ENCODE measurements at places on chromosomes 4 and X. TPM values are rescaled to one million over a fixed set of nuclear protein-coding genes. Genes with fewer than 3 reads are reported as not detected.

DNA sequence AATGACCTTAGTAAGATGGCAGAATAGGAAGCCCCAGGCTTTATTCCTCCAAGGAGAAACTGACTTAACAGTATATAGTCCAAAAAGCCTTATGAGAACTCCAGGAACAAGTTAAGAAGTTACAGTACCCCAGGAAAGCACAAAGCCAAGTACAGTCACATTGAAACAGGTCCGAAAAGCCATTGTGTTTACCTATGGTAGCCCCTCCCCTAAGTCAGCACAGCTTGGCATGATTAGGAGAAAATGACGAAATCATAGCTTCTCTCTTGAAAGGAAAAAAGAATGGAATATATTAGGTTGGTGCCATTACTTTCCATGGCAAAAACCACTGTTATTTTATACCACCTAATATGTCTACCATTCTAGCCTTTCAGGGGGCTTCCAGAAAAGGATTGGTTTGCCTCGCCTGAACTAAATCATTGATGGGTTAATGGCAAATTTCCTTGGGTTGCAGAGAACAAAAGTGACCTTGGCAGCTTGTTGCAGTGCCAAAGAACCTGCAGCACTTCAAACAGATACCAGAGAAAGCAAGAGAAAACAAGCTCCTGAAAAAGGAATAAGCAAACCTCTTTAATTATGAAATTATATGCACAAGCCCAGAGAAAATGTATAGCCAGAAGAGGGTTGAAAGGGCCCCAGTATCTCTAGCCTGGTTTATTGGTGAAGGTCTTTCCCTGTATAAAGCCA is 130.6 kb downstream of the PTCHD1 start:
- H3K27ac ChIP-seq, result no peak overlapping the region
- H3K4me1 ChIP-seq, result no peaks in the 10 kb centered on the region
- H3K27me3 ChIP-seq, result no peaks in the 10 kb centered on the region
- H3K4me3 ChIP-seq, result no peak overlapping the region

GRCh38 chr4:17583941-17584340 is 6.9 kb downstream of the LAP3 start:
- H3K4me1 ChIP-seq, result peaks cover 8% of the 10 kb centered on the region
- H3K4me3 ChIP-seq, result no peak overlapping the region
- no peaks in the 10 kb centered on the region for H3K27me3 ChIP-seq
- peaks cover 71% of the 10 kb centered on the region for H3K36me3 ChIP-seq
- no peak overlapping the region for H3K27ac ChIP-seq

DNA sequence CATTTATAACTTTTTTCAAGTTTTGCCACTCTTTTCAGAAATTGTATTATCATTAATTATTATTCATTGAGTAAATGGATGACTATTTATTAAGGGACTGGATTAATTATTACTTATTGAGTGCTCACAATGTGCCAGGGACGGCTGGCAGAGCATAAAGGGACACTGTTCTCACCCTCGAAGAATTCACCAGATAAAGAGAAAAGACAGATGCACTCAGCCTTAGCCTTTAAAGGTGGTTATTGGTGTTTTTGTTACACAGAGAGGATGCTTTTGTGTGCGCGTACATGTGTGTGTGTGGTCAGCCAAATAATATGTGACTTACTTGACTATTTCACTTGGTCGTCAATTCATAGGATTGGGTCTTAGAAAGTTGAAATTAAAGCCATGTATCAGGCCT is 187.0 kb downstream of the ANTXR2 start:
- H3K36me3 ChIP-seq, result no peaks in the 10 kb centered on the region
- H3K4me1 ChIP-seq, result no peaks in the 10 kb centered on the region
- H3K4me3 ChIP-seq, result no peak overlapping the region
- no peak for DNase-seq
- no peak overlapping the region for H3K27ac ChIP-seq

Gene DUSP9
- total RNA-seq, result not detected

- peaks cover 17% of the 10 kb centered on the region for H3K27me3 ChIP-seq
- H3K27ac ChIP-seq, result no peak overlapping the region
- no peaks in the 10 kb centered on the region for H3K36me3 ChIP-seq
- H3K4me1 ChIP-seq, result no peaks in the 10 kb centered on the region
- no peak for DNase-seq
These were observed 24.8 kb upstream of the ACSL1 start for GRCh38 chr4:184850431-184851199.

DNA sequence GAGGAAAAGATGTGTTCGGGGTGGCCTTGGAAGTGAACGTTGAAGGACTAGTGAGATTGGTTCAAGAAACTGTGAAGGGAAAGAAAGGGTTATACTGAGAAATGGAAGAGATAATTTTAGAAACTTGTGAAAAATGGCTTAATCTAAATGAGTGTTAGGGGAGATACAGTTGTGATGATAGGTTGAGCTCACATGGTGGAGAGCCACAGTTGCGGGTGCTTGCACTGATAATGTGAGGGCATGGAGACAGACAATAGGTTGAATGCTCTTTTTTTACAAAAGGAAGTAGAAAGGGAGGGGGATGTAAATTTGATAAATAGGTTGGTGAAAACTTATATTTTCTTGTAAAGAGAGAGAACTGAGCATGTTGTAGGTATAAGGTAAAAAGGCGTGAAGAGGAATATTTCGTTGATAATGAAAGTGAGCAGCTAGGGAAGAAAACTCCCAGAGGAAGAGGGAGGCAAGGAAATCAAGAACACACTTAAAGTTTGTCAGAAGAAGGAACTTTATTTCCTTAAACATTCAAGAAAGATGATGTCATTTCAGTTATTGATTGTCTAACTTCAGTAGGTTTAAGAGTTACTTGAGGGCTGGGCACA is 8.2 kb downstream of the AREG start:
- no peaks in the 10 kb centered on the region for H3K36me3 ChIP-seq
- no peak for DNase-seq
- H3K4me1 ChIP-seq, result no peaks in the 10 kb centered on the region
- no peak overlapping the region for H3K4me3 ChIP-seq
- H3K27ac ChIP-seq, result no peak overlapping the region
- H3K27me3 ChIP-seq, result no peaks in the 10 kb centered on the region

DNA sequence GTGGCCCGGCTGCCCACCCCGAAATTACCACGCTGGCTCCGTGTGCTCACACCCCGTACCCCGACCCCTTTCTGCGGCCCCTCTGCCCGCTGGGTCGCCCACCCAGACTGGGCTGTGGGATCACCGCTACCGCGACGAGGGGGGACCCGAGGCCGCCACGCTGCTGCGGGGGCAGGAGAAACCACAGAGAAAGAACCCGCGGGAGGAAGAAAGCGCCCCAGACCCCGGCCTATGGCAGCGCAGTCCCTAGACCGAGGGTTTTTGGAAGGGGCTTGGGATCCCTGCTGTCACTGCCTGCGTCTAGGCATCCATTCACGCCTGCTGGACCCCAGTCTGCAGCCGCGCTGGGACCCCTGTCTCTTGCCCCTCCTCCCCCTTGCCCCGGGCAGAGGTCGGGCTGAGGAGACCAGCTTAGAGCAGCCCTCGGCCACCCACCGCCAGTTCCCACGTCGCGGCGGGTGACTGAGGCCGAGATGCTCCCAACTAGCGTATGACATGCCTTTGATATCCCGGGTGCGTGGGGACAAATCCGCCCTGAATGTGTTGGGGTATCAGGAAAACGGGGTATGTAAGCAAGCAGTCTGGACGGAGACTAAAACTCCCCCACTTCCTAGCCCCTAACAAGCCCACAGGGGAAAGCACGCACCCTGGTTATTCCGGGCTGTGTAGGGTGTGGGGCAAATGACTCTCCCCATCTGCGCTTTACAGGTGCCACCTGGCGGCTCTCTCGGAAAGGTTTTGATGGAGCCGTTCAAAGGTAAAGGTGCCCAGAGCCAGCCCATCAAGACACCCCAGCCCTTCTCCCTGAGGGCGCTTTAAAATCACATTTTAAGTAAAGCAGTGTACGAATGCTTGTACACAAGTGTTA is 862 bp upstream of the INPP4B start:
- no peaks in the 10 kb centered on the region for H3K36me3 ChIP-seq
- DNase-seq, result peak; percentile 72
- no peak overlapping the region for H3K27ac ChIP-seq
- peaks cover 21% of the 10 kb centered on the region for H3K4me1 ChIP-seq

DNA sequence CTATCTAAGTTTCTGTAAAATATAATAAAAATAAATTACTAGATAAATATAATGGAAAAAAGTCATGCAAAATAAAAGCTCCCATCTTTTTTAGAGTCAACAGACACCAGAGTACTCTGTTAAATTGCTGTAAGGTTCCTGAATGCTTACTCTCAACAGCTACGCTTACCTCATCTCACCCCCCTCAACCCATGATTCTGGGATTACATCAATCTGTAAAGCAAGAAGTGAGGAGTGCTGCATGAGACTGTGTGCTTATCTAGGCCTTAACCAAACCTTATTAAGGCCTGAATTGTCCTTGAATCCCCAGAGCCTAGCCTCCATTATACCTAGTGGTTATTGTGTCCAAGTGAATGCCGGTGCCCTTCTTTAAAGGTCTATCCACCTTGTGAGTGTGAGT is 735.8 kb downstream of the RPA4 start:
- DNase-seq, result no peak
- H3K27ac ChIP-seq, result no peak overlapping the region
- no peaks in the 10 kb centered on the region for H3K27me3 ChIP-seq
- H3K36me3 ChIP-seq, result no peaks in the 10 kb centered on the region

DNA sequence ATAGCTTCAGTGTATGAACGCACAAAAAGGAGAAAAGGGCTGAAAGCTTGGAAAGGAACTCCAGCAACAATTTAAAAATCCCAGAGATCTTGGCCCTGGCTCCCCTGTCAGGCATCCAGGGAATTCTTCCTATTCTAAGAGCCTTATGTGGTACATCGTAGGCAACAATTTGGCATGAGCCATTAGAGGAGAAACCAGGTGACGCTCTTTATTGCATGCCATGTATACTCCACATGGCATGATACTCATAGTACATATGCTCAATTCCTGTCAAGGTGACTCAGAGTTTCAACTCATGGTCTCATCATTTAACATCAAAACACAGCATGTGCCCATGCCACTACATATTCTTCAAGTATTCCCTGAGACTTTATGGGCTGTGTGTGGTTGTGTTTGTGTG is 191.3 kb downstream of the OR13H1 start:
- H3K27ac ChIP-seq, result no peak overlapping the region
- no peak for DNase-seq
- no peaks in the 10 kb centered on the region for H3K27me3 ChIP-seq
- no peak overlapping the region for H3K4me3 ChIP-seq
- H3K4me1 ChIP-seq, result no peaks in the 10 kb centered on the region
- H3K36me3 ChIP-seq, result no peaks in the 10 kb centered on the region

DNA sequence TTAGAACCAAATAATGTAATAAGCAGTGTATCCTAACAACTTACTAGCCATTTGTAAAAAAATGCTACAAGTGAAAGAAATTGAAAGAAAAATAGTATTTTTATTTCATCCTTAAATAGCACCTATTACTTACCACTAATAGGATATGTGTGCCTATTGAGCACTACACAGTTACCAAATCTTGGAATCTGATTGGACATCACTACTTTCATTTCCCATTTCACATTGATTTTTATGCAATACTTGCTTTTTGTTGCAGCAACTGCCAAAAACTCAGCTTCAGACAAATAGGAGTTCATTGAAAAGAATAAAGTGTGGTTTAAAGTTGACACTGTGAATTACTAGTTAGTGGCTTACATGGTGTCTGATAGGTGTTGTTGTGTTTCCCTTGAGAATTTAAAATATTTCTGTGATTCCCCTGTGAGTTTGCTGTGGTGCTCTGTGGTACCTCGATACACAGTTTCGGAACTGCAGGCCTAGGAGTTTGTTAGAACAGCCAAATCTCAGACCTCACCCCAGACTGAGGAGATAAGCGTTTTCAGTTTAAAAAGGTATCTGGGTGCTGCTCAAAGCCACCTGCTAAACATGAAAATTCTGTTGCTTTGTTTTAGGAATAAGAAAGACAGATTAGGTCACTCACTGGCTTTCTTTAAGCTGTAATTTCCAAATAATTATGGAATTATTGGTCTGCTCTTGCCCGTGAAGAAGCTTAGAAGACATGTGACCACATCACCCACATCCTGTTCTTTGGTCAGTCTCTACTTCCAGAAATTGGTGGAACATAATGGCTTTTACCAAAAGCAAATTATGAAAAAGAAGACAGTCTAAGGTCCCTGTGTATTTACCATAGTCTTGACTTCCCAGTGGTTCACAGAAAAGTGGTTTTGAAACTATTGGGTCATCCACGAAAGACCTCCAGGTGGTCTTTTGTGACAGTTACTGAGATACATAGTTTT is 97.8 kb downstream of the SYTL5 start:
- no peaks in the 10 kb centered on the region for H3K4me1 ChIP-seq
- no peak overlapping the region for H3K4me3 ChIP-seq
- no peaks in the 10 kb centered on the region for H3K36me3 ChIP-seq
- DNase-seq, result no peak
- no peaks in the 10 kb centered on the region for H3K27me3 ChIP-seq
- H3K27ac ChIP-seq, result no peak overlapping the region

All from CD4-positive, CD25-positive, alpha-beta regulatory T cell (primary cell).